H9 (cell line): ENCODE measurements at places on chromosomes 7 and 10. TPM values are rescaled to one million over a fixed set of nuclear protein-coding genes. Genes with fewer than 3 reads are reported as not detected.

DNA sequence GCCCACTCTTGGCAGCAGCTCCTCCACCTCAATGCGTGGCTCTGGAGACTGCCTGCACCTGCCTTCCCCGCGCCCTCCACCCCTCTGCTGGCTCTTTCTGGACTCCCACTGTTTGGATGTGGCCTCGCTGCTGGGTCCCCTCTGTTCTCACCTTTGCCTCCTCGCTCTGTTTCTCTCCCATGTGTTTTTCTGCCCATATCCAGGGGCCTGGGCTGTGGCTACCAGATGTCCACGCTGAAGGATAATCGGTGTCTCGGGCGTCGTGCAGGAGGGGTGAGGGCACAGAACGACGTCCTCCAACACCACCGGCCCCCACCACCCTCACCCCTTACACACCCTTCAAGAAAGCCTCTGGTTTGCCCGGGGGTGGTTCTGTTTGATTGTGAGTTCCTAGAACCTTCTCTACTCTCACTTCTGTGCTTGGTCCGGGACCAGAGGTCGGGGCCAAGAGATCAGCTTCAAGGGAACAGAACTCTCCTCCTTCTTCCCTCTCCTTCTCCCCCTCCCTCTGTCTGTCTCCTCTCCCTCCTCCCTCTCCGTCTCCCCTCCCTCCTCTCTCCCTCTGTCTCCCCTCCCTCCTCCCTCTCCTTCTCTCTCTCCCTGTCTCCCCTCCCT, 31.7 kb downstream of the AP5Z1 start:
- H3K27ac ChIP-seq, result no peak overlapping the region
- H3K27me3 ChIP-seq, result no peaks in the 10 kb centered on the region
- no peaks in the 10 kb centered on the region for H3K4me1 ChIP-seq
- H3K4me3 ChIP-seq, result no peak overlapping the region
- DNase-seq, result peak; percentile 22
- no peaks in the 10 kb centered on the region for H3K36me3 ChIP-seq

DNA sequence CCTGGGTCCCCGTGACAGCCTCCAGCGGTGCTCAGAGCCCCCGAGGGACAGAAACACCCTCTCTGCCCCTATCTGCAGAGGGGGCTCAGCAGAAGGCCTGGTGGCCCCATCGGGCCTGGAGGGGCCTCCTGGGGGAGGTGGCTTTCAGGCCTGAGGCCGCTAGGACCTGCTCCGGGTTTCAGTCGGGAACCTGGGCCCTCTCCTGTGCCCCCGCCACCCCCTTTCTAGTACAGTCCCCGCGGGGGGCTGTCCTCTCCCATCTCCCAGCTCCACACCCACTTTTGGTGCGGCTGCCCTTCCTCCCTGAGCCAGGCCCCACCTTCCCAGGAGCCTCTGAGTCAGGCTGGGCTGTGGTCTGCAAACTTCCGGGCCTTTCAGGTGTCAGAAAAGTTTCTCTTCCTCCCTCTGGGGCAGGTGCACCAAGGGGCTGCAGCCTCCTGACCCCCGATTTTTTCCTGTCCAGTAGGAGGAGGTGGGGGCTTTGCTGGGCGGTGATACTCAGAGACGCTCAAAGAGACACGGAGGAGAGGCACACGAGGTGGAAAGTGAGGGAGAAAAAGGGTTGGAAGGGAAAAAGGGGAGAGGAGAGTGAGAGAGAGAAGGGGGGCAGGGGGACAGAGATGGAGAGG, 692 bp downstream of the CARD11 start:
- H3K36me3 ChIP-seq, result no peaks in the 10 kb centered on the region; the same call in 2 of the 3 replicates
- H3K4me1 ChIP-seq, result no peaks in the 10 kb centered on the region; the same call in 1 of the 2 replicates
- DNase-seq, result peak; percentile 45
- no peak overlapping the region for H3K27ac ChIP-seq
- no peaks in the 10 kb centered on the region for H3K27me3 ChIP-seq

- no peak for DNase-seq
- no peaks in the 10 kb centered on the region for H3K4me1 ChIP-seq
- H3K27me3 ChIP-seq, result no peaks in the 10 kb centered on the region
Observed at GRCh38 chr7:15679306-15679705, 7.2 kb downstream of the MEOX2 start.

DNA sequence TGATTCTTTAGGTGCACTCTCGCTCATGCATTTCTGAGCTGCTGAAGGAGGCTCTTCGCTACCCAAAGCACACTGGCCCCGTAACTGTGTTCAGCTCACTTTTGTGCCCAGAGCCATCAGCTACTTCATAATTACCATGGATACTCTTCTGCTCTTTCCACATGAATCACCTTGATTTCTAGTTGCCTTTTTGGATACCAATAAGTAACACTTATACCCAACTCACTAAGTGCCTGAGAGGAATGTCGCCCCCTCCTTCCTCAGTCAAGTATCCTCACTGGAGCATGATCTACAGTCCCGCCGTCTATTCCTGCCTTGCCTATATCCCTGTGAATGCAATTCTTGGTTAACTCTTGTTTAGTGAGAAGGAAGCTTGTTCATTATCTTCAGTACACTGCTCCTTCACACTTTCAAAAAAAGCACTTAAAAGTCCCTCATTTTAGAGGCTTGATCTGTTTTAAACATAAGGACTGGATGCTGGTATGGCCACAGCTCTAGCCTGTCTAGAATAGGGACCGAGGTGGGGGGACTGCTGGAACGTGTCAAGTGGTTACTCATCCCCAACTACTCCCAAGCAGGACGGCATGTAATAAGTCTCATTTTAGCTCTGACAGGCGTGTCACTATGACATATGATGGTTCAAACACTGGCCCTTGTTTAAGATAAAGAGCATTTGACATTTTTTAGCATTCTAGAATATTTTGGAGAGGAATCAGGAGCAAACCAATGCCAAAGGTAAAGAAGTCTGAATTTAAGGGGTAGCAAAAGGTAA, 23.7 kb downstream of the SVIL start:
- no peak overlapping the region for H3K4me3 ChIP-seq
- no peak overlapping the region for H3K27ac ChIP-seq
- no peaks in the 10 kb centered on the region for H3K4me1 ChIP-seq
- DNase-seq, result no peak
- H3K36me3 ChIP-seq, result peaks cover 14% of the 10 kb centered on the region
- no peaks in the 10 kb centered on the region for H3K27me3 ChIP-seq

Gene NCF1
- 0.33 and 0.63 TPM in 2 replicates for total RNA-seq

Gene HDAC9
- total RNA-seq, result 6.9 and 7.7 TPM in 2 replicates

GRCh38 chr7:69596056-69596455, 2.2 kb upstream of the AUTS2 start:
- H3K4me3 ChIP-seq, result no peak overlapping the region
- no peaks in the 10 kb centered on the region; the same call in 1 of the 2 replicates for H3K4me1 ChIP-seq
- no peak for DNase-seq
- no peak overlapping the region for H3K27ac ChIP-seq

DNA sequence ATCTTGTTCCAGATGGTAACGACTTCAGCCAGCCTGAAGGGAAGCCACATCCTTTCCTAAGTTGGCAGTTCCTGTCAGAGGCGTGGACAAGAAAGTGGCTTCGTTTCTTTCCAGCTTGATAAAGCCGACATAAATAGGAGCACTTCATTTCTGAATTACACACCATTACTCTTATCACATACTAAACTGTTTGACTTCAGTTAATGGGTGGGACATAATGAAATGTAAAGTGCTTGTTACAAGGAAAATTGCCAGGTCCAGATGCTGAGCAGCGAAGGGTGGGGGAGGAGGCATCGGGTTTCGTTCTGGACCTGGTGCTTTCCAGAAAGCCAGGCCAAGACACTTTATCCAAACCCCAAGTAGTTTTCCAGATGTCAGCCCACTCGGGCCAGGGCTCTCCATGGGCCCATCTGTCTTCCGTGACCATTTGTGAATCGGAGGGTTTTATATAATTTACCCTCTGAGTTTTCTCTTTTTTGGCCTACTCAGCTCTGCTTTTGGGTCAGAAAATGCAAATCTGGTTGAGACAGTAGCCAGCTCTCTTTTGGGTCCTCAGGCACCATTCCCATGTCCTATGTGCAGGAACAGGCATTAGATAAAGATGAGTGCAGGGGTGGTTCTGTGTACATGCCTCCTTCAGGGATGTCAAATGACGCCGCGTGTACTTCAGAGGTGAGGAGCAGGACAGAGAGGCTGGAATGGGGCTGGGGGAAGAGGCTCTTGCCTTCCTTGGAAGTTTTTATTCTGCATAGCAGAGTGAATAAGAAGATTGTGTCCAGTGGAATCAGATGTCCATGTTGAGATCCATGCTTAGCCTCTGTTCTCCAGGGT, 90.2 kb downstream of the TACC2 start:
- no peak overlapping the region for H3K27ac ChIP-seq
- H3K4me1 ChIP-seq, result no peaks in the 10 kb centered on the region
- H3K27me3 ChIP-seq, result no peaks in the 10 kb centered on the region
- no peaks in the 10 kb centered on the region for H3K36me3 ChIP-seq
- no peak overlapping the region for H3K4me3 ChIP-seq
- DNase-seq, result no peak

- H3K27me3 ChIP-seq, result no peaks in the 10 kb centered on the region
- no peak overlapping the region for H3K27ac ChIP-seq
- no peaks in the 10 kb centered on the region for H3K36me3 ChIP-seq
Observed at GRCh38 chr7:133753513-133753912, 373.6 kb upstream of the LRGUK start.

- H3K27me3 ChIP-seq, result no peaks in the 10 kb centered on the region
- no peaks in the 10 kb centered on the region for H3K36me3 ChIP-seq
- peaks cover 8% of the 10 kb centered on the region; the same call in 1 of the 2 replicates for H3K4me1 ChIP-seq
- no peak overlapping the region for H3K27ac ChIP-seq
Observed at GRCh38 chr7:69839782-69840181, 241.5 kb downstream of the AUTS2 start.

- no peaks in the 10 kb centered on the region for H3K27me3 ChIP-seq
- H3K4me1 ChIP-seq, result no peaks in the 10 kb centered on the region
- H3K27ac ChIP-seq, result no peak overlapping the region
- no peak overlapping the region for H3K4me3 ChIP-seq
- no peaks in the 10 kb centered on the region for H3K36me3 ChIP-seq
Observed at GRCh38 chr7:80498481-80499349, 13.1 kb downstream of the GNAT3 start.

Gene VPS37D
- 0.85 and 1.3 TPM in 2 replicates for total RNA-seq

DNA sequence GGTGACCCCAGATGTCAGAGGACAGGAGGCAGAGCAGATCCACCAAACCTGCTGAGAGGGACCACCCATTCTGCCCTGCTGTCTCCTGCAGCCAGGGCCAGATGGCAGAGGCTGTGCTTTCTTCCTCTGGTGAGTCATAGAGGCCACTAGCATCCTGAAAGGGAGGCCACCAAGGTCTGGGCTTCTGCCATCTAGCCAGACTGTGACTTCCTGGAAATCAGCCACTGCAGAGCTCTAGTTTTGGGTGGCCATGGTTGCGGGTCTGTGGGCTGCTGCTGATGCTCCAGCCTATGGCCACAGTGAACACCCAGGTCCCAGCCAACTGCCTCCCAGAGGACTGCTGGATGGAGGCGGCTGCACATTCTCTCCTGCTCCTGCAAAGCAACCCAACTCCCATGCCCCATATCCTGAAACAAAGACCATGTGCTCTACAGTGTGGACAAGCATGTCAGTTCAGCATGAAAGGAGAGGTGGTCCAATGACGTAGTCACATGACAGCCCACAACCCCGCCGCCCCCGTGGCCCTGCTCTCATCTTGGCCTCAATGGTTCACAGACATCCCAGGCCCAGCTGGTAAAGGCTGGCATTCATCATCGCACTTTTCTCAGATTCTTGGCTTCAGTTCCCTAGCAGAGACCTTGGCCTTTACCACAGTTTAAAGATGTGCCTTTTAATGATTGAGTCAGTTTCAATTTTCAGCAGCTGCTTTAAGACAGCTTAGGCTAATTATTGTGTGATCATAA, 73.9 kb upstream of the CXCL12 start:
- H3K4me3 ChIP-seq, result no peak overlapping the region
- no peak overlapping the region for H3K27ac ChIP-seq
- H3K36me3 ChIP-seq, result no peaks in the 10 kb centered on the region; the same call in 1 of the 2 replicates
- no peaks in the 10 kb centered on the region for H3K27me3 ChIP-seq
- H3K4me1 ChIP-seq, result no peaks in the 10 kb centered on the region

GRCh38 chr7:101470668-101471487, 108.2 kb downstream of the COL26A1 start:
- no peaks in the 10 kb centered on the region for H3K27me3 ChIP-seq
- DNase-seq, result no peak
- no peak overlapping the region for H3K27ac ChIP-seq
- no peaks in the 10 kb centered on the region; the same call in 1 of the 3 replicates for H3K36me3 ChIP-seq
- no peak overlapping the region for H3K4me3 ChIP-seq

DNA sequence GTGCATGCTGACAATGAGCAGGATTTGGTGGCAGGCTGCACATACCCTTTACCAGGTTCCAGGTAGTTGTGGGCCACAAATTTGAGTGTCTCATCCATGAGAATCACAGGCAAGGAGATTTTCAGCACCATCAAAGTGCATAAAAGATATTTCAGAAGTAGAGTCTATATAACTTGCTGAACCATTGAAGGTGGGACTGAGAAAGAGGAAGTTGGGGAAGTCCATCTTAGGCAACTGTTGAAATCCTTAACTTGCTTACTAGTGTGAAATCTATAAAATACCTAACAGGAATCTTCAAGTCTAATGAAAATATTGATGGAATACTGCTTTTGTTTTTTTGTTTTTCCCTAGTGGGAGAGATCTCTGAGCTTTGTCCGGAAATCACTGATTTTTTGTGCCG, 325.1 kb upstream of the PLXDC2 start:
- no peaks in the 10 kb centered on the region; the same call in 1 of the 2 replicates for H3K4me1 ChIP-seq
- no peaks in the 10 kb centered on the region for H3K27me3 ChIP-seq
- H3K27ac ChIP-seq, result no peak overlapping the region
- no peak for DNase-seq
- H3K4me3 ChIP-seq, result no peak overlapping the region
